SK-N-DZ (cell line): ENCODE measurements at places on chromosomes 5 and 9.

DNA sequence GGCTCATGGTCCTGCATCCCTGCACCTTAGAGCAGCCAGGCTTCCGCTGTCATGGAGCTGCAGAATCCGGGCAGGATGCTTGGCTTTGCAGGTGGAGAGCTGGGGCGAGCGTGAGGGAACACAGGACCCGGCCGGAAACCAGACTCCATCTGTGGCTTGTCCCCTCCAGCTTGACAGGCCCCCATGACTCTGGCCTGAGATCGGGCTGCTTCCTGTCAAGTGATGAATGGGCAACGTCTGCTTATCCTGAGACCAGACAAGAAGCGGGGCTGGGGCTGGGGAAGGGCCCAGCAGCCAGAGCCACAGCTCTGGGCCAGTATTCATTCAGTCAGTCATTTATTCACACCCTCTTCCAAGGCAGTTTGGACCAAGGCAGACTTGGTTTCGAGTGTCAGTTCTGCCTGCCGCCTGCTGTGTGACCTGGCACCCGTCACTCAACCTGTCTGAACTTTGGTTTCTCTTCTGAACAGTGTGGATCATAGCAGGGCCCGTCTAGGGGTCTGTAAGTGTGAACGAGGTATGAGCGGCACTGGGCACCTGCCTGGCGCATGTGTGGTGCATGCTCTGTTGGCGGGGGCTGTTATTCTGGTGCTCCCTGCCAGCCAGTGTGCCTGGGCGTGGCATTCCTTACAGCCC lies 37.5 kb downstream of the NEK6 start:
- peak; percentile 74 for DNase-seq

- DNase-seq, result no peak
These were observed 53.9 kb downstream of the SEMA6A start for GRCh38 chr5:116520771-116521170.

- no peak for DNase-seq
These were observed 1.6 kb upstream of the PAPPA start for GRCh38 chr9:116151966-116152381.

GRCh38 chr5:1706021-1706420 lies 93.6 kb downstream of the MRPL36 start:
- DNase-seq, result no peak

DNA sequence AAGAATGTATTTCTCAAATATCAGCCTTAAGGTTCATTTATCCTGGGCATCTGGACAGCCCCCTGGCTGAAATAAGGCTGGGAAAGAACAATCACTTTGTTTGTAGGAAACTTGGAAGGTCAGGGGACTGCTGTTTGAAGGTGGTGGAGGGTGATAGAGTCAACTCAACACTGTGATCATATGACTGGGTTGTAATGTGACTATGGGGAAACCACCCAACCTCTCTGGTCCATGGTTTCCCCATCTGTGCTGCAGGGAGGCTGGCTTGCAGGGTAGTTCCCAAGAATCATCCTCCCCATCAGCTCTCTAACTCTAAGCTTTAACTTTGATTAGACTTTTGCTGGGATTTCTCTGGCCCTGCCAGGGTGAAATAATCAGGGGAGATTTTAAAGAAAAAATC lies 10.0 kb downstream of the INSYN2B start:
- no peak for DNase-seq

- no peak for DNase-seq
These were observed 17.1 kb downstream of the KCTD16 start for GRCh38 chr5:144187699-144188294.
